Adipocyte (in vitro differentiated cells): ENCODE measurements at places on chromosomes 2 and 18.

- DNase-seq = peak; percentile 73
These were observed 61.4 kb downstream of the CPS1 start for GRCh38 chr2:210617732-210618330.

DNA sequence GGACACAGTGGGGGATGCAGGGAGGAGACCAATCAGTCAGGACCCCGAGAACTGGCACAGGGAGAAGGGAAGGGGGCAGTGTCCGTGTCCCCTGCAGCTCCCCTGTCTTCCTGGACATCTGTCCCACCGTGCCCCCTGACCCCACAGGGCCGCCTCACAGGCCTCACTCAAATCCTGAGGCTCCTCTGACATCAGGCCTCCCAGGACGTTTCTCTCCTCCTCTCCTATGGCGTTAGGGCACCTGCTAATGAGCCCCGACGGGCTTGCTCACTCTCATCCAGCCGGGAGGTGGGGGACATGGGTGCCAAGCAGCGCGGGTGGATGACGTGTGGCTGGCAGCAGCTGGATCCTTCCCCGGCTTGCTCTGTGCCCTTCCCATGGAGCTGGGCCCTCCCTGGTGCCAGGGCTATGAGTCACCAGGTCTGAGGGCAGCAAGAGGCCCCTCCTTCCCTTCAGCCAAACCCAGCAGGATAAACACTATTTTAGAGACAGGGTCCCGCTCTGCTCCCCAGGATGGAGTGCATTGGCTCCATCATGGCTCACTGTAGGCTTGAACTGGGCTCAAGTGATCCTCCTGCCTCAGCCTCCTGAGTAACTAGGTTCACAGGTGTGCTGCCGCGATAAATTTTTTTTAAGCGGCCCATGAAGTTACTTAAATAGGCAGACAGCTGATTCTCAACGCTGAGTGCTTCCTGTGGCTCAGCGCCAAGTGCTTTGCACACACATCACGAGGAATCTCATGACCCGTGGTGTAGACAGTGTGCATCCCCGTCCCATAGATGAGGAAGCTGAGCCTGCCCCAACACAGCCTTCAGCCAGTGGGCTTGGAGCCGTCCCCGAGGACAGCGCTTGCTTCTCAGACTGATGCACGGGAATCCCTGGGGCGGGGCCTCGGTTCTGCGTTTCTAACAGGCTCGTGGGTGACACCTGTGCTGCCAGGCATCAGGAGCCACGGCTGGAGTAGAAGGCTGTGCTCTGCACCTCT, 64.5 kb upstream of the HDAC4 start:
- DNase-seq = peak; percentile 13

DNA sequence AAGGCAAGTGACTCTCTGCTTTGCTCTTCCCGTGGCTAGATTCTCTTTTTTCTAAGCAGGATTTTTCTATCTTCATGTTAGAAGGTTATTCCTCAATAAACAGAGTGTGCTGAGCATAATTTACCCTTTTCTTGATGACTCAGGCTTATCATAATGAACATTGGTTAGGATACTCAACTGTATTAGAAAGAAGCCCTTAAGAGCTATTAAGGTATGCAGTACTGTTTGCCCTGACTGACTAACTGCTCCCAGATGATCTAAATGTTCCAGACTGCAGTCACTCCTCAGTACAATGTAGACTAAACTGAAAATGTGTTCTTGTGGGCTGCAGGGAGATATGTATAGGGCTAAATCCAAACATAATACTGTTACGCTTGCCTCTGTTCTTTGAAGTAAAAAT, 687.8 kb downstream of the NUP35 start:
- DNase-seq = no peak

DNA sequence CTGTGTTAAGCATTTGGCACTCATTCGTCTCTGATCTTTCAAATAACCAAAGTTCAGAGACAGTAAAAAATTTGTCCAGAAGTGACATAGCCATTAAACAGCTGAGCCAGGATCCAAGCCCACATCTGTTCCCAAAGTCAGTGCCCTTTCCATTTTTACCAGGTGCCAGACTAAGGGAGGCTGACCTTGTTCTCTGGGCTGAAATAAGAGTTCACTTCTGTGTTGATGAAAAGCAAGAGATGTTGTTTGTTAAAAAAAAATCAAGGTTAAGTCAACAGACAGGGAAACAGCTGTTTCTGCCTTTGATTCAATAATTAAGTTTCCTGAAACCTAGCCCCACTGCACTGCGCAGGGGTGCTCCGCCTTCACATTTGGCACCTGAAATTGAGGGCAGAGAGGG, 117.1 kb downstream of the PRKRA start:
- no peak for DNase-seq

DNA sequence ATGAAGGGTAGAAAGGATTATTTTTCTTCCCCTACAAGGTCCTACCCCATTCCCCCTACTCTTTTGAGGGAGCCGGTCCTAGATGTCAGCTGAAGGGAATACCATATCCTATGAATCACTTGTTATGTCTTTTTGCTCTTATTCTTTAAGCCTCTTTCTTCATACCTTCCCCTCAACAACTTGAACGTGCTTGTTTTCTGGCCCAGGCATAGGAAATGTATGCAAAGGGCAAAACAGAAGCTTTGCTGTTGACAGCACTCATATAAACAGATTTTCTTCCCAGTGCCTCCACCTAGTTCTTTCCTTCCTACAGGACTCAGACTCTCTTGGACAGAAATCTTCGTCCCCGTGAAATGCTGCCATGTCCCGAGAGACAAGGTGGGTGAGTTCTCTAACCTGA, 64.6 kb downstream of the TMEM17 start:
- no peak for DNase-seq

GRCh38 chr2:150050036-150050435, 437.4 kb downstream of the RND3 start:
- no peak for DNase-seq

DNA sequence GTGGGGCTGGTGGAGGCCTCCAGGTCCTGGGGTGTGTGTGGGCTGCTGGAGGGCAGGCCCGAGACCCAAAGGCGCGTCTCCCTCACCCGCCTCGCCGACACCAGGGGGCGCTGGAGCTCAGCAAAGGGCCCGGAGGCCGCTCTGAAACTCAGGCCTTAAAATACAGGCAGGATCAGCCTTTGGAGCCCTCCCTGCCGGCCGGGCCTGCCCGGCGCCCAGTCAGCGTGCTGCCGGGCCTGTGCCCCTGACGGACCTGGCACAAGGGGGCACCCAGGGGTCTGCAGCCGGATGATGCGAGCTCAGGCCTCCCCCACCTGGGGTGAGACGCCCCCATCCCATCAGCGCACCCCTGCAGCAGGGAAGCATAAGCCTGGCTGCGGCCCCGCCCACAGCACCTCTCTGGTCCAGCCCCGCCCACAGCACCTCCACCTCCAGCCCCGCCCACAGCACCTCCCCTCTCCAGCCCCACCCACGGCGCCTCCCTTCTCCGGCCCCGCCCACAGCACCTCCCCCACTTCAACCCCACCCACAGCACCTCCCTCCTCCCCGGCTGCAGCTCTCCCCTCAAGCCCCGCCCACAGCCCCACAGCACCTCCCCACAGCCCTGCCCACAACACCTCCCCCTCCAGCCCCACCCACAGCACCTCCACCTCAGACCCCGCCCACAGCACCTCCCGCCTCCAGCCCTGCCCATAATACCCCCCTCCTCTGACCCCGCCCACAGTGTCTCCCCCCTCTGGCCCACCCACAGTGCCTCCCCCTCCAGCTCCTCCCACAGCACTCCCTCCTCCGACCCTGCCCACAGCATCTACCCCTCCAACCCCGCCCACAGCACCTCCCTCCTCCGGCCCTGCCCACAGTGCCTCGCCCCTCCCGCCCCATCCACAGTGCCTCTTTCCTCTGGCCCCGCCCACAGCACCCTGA, 92.8 kb upstream of the OTOS start:
- peak; percentile 93 for DNase-seq

DNA sequence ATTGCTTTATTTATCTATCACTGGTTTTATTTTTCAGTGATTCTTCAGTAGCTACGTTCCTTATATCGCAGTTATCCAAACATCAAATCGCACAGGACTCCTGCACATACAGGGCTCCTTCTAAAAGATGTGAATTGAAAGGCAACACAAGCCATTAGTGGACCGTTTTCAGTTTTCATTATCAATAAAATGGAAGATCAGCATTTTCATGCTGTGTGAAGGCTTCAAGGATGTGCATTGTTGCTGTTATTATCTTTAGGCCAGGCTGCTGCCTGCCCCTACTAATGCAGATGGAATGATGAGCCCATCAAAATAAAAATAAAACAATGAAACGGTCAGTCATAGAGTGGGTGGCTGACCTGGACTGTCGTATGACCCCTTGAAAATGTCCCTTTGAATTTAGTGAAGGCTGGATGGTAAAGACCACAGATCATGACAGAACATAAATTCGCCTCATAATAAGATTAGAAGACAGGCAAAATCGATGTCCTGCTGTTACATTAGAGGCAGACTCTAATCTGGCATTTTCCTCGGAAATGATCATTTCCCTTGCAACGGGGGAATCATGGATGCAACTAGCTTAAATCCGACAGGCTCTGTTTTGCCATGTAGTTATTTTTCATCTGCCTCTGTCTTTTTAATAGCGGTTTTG, 32.9 kb downstream of the ITGB6 start:
- no peak for DNase-seq

DNA sequence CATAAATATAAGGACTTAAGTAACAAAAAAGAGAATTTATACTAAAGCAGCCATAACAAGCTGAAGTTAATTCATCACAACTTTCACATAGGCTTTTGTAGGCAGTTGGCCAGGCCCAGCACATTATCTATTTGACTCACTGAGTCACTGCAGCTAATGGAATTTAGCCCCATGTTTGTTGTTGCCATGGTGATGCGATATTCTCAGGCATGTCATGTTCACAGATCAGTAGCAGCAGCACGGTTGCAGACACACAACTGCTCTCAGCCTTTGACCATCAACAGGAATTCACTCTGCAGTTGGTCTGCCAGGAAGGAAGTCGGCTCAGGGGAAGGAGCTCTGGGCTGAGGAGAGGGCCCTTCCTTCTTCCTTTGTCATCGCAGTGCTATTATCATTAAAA, 639.8 kb downstream of the TMEM182 start:
- DNase-seq = no peak
